Activated naive CD4-positive, alpha-beta T cell treated with Interleukin-2 at 50 U/mL for 16 hours (primary cell): ENCODE measurements at places on chromosomes 12 and 14.

- DNase-seq, result no peak
These were observed 475.1 kb downstream of the DPF3 start for GRCh38 chr14:72418806-72419205.

GRCh38 chr12:2054091-2055018 lies 1.6 kb downstream of the CACNA1C start:
- DNase-seq, result no peak

GRCh38 chr14:69261761-69262331 lies 1.9 kb downstream of the GALNT16 start:
- no peak for DNase-seq

GRCh38 chr12:18443768-18444437 lies 182.6 kb downstream of the PIK3C2G start:
- DNase-seq, result no peak

DNA sequence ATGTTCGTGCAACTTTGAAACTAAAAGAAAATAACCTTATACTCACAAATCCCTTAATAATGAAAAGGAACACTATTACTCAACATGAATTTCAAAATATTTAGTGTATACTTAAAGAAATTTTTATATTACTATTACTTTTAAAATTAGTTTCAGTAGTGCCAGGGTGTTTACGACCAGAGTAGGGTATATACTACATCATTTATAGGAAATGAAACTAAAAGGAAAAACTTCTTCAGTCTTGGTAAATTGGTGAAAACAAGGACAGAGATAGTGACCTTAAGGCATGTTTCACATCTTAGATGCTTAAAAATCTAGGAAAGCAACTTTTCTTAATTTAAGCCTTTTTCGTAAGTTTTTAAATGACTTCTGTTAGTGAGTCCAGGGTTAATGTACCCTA lies 4.5 kb downstream of the USP15 start:
- no peak for DNase-seq

- DNase-seq, result no peak
These were observed 31.7 kb upstream of the TDRD9 start for GRCh38 chr14:103896578-103896977.

- DNase-seq, result no peak
These were observed 469.3 kb downstream of the LRIG3 start for GRCh38 chr12:58450868-58451482.

- DNase-seq, result no peak
These were observed 4.7 kb downstream of the FAM161B start for GRCh38 chr14:73945159-73945670.

GRCh38 chr12:81520064-81520945 lies 238.8 kb downstream of the PPFIA2 start:
- no peak for DNase-seq

DNA sequence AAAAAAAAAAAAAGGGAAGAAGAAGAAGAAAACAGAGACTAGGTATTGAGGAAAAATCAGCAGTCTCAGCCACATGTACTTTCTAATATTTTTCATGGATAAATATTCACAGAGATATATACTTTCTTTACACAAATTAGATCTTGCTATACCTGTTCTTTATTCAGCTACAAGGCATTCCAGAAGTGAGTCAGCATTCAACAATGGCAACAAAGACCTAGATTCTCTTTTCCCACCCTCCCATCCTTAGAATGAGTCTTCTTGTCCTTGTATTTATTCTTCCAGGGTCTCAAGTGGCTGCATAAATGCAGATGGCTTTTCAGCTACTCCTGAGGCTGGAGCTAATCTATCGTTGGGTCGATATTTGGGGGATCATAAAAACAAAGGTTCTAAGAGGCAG lies 93.0 kb downstream of the NT5DC3 start:
- DNase-seq, result no peak

- DNase-seq, result no peak
These were observed 14.3 kb upstream of the GTF2A1 start for GRCh38 chr14:81235096-81235495.

DNA sequence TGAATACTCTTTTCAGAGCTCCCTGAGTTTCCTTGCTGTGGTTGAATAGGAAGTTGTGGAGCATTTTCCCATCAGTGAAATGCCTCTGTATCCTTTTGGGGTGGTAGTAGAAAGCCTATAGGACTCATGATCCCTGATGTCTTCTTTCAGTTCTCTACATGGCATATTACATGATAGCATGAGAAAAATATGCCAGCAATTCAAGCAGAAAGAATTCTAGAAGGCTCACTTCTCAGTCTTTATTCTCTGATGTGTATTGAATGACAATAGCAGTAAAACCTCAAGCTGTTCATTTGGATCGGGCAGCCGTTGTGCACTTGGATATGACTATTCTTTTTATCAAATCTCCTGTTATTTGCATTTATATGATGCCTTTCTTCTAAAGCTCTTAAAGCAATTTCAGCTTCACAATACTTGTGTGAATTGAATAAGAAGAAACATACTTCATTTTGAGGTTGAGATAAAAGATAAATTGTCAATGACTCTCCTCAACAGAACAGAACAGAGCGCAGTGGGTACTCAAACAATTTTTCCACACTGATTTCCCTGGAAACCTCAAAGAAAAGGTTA lies 251.5 kb upstream of the FBXO33 start:
- no peak for DNase-seq

DNA sequence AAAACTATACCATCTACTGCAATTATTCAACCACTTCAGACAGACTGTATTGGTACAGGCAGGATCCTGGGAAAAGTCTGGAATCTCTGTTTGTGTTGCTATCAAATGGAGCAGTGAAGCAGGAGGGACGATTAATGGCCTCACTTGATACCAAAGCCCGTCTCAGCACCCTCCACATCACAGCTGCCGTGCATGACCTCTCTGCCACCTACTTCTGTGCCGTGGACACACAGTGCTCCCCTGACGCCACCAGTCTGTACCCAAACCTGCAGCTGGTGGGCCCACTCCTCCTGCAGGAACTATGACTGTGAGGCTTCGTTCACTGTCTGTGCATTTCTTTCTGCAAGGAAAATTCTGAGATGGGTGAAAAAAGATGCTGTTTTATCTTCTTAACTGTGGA lies 284.7 kb downstream of the DAD1 start:
- DNase-seq, result no peak

DNA sequence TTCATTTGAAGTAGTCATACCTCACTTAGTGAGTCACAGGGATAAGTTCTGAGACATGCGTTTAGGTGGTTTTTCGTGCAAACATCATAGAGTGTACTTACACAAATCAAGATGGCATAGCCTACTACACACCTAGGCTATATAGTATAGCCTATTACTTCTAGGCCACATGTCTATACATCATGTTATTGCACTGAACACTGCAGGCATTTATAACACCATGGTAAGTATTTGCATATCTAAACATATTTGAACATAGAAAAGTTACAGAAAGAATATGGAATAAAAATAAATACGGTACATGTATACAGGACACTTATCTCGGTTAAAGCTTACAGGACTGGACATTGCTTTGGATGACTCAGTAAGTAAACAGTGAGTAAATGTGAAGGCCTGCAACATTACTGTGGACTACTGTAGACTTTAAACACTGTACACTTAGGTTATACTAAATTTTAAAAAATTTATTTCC lies 670.6 kb downstream of the SLC16A7 start:
- no peak for DNase-seq

GRCh38 chr12:53735-54730 lies 12.5 kb upstream of the IQSEC3 start:
- DNase-seq, result no peak

- no peak for DNase-seq
These were observed 28.7 kb downstream of the MAPKAPK5 start for GRCh38 chr12:111870706-111871105.

- no peak for DNase-seq
These were observed 122.6 kb downstream of the RAD51B start for GRCh38 chr14:67942080-67942710.

DNA sequence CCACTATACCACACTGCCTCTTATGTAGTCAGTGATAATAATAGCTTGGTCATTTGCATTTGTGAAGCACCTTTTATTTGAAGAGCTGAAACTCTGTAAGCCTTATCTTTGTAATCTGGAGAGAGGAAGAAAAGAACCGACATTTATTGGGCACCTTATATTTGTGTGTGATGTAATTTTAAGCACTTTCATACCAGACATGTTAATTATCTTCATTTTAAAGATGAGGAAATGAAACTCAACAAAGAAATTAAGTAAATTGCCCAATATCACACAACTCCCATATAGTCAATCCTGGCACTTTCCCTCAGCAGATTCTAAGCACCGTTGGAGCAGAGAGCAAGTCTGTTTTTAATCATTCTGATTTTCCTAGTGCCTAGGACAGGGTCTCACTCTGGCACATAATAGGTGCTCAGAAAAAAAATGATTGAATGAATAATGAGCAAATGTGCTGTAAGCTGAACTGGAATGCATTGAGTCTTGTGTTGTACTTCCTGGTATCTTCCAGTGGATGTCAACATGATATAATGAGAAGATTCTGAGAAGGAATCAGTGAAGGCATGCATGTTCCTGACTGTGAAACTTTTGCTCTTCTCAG lies 418.9 kb downstream of the ZFP36L1 start:
- no peak for DNase-seq

DNA sequence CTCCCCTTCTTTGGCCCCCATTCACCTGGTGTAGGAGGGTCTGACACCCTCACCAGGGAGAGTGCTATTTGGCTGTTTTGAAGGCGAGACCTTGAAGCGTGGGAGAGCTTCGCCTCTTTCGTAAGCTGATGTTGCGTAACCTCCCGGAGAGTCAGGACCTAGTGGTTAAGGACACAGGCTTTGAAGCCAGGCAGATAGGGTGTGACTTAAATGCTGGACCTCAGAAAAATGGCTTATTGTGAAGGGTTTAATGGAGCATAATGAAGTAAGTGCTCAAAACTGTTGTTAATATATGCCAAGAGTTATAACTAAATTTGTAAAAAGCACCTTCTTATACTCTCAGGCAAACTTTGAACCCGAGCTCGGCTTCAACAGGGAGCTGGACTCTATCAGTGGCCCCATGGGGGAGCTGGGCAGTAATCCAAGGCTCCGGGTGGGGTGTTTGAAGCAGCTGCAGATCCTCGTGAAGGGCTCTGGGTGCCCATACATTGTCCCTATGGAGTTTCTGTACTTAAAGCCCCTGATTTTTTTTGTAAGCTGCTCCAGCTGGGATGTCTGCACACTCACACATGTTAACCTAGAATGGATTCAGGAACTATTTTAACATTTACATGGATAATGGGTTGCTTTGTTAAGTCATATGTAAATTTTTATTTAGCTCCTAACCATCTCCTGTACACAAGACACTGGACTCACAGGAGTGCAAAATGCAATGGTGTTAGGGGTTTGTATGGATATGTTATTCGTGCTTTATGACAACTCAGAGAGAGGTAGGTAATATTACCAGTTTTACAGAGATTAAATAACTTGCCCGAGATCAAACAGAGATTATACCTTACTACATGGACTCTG lies 26.0 kb downstream of the PPFIBP1 start:
- no peak for DNase-seq

GRCh38 chr14:98466807-98467206 lies 805.2 kb downstream of the BCL11B start:
- DNase-seq, result no peak

DNA sequence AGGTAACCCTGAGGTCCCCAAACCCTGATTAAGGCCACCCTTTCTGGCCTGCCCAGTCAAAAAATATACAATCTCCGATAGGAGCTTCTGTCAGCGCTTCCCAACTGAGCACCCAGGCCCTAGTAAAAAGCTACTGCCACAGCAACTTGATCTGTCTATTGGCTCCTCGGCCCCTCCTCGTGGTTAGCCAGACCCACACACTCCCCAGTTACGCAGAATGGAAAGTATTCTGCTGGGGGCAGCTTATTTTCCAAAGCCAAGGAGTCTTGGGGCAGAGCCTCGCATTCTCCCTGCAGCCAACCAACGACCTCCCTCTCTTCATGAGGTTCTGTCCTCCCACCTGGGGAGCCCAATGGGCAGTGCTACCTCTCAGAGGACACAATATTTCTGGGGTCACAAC lies 32.1 kb downstream of the FMNL3 start:
- DNase-seq, result no peak

- no peak for DNase-seq
These were observed 13.8 kb downstream of the VASH1 start for GRCh38 chr14:76774821-76775694.

GRCh38 chr12:29960122-29960521 lies 176.4 kb upstream of the TMTC1 start:
- no peak for DNase-seq

DNA sequence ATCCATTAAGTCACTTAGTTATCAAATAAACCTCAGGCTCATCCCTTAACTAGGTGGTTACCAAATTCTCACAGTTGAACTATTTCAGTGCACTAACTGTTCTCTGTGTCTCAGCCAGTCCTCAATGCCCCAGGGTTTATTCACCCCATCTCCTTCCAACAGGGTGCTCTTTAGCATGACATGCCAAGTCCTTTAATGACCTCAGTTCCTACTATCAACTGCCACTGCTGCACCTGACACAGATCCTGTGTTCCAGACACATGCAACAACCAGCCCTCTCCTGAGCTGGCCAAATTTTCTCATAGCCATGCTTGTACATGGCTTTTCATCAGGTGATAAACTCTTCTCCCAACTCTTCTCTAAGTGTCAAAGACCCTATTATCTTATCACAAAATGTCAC lies 80.0 kb downstream of the ATXN2 start:
- DNase-seq, result no peak
